Adipocyte (in vitro differentiated cells): ENCODE measurements at places on chromosomes 2 and 18.

- DNase-seq, result no peak
These were observed 276.1 kb upstream of the SIX2 start for GRCh38 chr2:45285311-45285710.

DNA sequence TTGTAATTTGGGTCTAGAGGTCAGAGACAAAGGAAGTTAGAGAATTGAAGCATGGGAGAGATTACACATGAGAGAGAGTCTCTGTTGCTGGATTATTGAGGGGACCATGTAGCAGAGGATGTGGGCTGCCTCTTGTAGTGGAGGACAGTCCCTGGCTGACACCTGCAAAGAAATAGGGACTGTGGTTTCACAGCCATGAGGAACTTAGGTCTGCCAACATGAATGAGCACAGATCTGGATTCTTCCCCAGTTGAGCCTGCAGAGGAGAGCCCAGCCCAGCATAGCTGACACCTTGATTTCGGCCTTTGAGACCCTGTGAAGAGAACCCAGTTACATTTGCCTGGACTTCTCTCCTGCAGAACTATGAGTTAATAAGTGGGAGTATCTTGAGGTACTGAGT lies 179.5 kb upstream of the TWIST2 start:
- no peak for DNase-seq

DNA sequence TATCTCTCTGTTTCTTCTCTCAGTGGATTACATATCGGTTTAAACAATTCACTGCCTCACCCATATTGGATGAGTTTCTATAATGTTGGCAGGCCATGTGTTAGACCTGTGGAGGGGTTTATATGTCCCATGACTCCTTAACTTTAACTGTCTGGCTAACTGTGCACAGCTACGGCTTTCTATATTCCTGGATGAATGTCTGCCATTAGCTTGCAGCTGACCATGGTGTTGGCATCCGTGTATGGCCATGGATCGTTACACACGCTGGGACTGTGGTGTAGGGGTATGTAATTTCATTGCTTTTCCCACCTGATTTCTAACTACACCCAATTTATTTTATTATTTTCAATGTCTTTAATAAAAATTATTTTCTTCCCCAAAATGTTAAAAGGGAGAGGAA lies 3.3 kb upstream of the TANC1 start:
- DNase-seq, result no peak

- no peak for DNase-seq
These were observed 67.0 kb downstream of the TSHZ1 start for GRCh38 chr18:75277610-75277928.

DNA sequence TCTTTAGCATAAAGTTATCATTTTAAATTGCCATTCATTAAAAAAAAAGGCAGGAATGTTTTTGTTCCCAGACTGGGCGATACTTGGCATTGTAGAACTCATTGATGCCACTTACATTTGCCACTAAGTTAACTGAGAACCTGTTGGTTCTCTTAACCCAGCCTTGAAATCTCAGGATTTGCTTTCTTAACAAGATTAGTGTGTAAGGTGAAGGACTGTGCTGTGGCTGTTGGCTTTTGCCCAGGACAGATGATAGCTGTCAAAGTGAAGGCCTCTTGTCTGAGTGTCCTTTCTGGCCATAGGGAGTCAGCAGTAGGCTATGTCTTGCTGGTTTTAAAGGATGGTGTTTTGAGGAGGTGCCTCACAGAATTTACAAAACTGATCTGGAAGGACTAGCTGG lies 2.6 kb downstream of the DPYSL5 start:
- no peak for DNase-seq

GRCh38 chr2:3731829-3732228 lies 28.5 kb downstream of the DCDC2C start:
- no peak for DNase-seq

GRCh38 chr2:85355521-85355920 lies 952 bp downstream of the ELMOD3 start:
- DNase-seq, result no peak

DNA sequence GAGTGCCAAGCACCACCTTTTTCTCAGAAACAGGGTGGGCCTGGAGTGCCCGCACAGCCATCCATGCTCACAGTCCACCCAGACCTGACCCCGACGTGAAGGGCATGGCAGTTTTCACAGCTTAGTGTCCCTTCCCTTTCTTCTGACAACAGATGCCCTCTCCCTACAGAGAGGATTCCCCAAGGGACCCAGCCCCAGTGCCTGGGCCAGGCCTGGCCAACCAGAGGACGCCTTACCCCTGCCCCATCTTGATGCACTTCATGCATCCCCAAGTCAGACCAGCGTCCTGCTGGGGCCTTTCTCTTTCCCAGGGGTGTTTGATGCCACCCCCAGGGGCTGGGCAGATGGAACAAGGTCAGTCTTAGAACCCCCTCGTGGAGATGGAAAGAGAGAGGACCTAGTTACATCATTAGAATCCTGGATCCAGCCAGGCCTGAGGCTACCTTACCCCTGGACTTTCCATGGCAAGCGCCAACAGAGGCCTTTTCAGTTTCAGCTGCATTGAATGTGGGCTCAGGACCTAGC lies 3.8 kb downstream of the ANKMY1 start:
- DNase-seq, result no peak

DNA sequence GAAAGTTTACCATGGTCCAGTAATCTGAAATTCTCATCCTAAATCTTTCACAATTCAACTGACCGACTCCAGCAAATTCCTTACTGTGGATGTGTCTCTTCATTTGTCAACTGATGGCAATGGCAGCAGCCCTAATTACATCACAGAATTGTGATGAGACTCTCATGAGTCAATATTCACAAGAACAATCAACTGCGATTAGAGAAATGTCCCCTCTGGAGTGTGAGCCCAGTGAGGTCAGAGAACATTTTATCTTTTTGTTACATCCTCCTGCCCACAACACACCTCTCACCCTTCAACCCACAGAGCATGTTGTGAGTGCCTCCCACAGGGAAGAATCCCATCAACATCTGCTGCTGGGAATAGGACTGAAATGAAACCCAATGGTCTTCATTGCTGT lies 73.6 kb downstream of the CD226 start:
- no peak for DNase-seq

- no peak for DNase-seq
These were observed 60.1 kb downstream of the DYNC1I2 start for GRCh38 chr2:171747371-171747770.

DNA sequence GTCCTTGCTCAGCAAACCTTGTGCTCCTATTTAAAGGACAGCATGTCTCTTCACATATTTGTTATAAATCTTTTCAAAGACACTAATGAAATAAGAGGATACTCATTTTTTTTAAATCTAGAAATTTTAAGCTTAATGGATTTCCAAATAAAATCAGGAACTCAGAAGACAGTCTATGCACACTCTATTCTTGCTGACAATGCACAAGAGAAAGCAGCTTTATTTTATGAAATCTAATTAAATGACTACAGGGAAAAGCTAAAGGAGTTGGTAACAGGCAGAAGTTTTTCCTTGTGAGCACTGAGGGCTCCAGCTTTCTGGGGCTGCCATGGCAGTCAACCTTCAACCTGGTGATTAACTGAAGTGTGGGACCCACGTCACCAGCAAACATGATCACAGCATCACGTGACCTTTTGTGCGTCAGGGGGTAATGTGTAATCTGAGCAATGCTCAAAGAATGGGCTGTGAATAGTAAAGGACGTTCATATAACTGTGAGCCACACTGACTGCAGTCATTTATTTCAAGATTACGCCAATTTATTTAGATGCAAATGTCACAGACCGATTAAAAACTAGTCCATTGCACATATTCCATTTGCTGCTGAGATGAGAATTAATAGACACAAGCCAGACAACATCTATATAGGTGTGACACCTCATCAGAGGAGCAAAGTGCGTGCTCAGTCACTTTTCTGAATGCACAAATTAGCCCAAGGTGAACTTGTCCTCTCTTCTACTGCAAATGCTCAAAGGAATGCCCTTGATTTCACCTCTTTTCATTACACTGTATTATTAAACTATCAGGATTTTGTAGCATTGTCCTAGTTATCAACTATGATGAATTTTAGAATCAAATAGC lies 11.6 kb upstream of the DNER start:
- DNase-seq, result peak; percentile 40

DNA sequence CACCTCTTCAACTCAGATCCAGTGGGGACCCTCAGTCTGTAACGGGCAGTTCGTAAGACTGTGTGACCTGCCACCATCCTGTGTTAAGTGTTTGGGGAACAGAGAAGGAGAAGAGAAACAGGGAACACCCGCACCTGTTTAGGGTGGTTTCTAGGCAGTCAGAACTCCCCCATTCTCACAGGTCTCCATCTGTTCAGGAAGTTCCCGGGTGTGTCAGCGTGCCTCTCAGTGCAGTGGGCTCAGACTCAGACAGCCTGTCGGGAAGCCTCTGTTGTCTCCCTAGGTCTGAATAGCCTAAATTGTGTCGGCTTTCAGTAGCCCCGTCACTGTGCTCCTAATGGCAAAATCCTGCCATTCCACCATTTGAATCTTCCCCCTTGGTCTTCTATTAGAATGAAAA lies 256.6 kb downstream of the LOXHD1 start:
- no peak for DNase-seq

DNA sequence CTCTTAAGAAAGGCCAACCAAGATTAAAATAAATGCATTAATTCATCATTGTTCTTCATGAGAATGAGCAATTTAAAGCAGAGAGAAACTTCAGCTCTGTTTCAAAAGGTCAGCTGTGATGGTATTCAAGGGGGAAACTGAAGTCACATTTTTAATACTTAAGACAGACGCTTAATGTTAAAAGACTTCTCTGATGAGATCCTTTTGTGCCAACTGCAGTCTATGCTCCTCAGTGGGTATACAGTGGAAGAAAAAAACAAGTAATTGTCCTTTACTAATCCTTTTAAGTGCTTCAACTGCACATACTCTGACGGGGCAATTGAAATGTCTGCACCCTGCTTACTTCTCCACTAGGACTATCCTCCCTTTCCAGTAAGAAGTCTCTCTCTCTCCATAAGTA lies 309.7 kb downstream of the GULP1 start:
- DNase-seq, result no peak

DNA sequence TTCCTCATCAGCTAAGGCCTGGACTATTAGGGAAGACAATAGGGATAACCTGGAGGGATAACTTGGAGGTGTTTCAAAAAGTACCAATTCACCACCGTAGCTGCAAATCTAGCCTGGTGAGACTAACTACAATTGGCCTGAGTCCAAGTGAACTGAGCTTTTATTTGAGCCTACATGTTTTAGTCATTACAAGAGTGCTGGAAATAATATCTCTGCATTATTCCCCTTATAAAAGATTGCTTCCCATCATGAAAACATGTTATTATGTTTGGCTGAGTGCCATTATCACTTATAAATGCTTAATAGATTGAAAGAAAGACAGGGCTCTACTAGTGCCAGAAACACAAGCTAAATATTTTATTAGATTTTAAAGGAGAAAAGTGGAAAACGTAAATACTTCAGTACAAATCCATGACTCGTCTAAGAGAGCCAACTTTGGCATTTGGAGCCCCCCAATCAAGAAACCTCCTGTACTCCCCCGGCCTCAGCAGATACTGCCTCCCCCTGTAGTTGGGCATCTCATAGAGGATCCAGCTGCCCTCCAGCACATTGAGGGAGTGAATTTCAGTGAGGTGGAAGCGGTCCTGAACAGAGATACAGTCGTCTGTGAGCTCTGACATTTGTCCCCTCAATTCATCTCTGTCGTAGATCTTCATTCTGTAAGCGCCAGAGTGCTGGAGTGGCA lies 3.6 kb downstream of the CRYGB start:
- DNase-seq, result peak; percentile 11

DNA sequence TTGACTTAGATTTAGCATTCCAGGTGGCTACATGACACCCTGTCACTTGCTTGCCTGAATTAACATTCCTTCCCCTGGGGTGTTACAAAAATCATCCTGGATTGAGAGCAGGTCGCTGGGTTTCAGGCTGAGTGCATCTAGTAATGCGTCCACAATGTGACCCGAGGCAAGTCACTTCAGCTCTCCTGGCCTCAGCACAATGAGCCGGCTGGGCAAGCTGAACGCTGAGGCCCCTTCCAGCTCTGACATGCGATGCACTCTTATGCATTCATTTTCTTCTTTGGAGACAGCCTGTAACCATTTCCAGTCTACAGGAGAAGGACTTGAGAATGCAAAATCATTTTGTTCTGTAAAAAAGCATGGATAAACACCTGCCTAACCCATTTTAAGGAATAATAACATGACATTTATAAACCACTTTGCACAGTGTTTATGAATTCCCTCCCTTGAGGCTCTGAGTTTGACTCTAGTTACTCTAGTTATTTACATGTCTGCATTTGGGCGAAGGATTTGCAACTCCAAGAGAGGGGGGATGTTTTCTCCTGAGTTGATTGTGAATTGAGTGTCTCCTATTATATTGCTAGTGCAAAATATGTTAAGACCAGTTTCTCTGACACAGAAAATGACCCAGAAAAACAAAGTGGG lies 63.0 kb upstream of the CPO start:
- no peak for DNase-seq

- DNase-seq, result no peak
These were observed 75.3 kb downstream of the GORASP2 start for GRCh38 chr2:171004363-171004762.

DNA sequence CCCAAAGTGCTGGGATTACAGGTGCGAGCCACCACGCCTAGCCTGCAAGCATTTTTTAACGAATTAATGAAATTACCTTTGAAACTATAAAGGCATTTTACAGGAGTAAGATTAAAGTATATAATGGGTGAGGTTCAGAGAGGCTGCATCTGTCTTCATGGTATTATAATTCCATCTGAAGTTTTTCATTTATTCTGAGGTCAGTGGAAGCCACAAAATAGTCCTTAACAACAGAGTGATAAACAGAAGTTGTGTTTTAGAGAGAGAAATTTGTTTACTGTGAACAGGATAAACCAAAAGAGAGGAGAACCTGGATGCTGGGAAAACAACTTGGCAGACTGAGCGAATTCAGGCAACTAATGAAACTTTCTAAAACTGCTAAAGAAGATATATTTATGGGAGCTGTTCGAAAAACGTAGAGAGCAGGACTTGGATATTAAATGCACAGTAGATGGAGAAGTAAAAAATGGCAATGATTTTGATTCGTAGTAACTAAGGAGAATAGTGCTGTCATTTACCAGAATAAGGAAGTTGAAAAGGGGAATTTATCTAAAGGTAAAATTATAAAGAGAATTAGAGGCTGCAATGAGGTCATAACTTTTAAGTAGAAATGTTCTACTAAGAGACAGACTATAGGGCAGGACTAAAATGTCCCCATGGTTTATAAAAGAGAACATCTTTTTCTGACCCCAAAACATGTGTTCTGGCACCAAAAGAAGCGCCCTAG lies 37.9 kb upstream of the ITGA4 start:
- no peak for DNase-seq
